A673 (cell line): ENCODE measurements at places on chromosomes 13 and 19. TPM values are rescaled to one million over a fixed set of nuclear protein-coding genes. Genes with fewer than 3 reads are reported as not detected.

TIMM29 gene
- 30.0 and 32.5 TPM in 2 replicates for total RNA-seq

DNA sequence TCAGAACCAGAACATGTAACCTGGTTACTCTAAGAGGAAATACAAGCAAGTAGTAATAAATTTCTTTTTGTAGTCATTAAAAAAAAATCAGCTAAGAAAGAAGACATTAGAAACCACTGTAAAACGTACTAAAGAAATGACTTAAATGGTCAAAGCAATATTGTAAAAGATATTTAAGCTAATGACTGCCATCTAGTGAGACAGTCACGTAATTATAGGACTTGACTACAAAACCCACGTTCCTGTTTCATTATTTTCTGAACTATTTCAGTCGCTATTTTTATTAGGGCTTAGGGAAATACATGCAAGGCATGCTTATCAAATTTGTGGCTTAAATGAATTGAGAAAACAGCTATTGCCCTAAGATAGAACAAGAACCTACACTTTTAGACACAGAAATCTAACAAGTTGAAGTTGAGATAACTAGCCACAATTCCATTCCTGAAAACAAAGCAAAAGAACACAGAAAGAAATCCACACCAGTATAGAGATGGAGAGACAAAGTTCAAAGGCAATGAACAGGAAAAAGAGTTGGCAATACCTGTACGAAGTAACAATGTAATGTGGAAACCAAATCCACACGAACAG, 17.9 kb downstream of the ALG5 start:
- peak; percentile 81 for DNase-seq

- peak; percentile 71 for DNase-seq
Observed at GRCh38 chr13:93430381-93430780, 203.8 kb downstream of the GPC6 start.

DNA sequence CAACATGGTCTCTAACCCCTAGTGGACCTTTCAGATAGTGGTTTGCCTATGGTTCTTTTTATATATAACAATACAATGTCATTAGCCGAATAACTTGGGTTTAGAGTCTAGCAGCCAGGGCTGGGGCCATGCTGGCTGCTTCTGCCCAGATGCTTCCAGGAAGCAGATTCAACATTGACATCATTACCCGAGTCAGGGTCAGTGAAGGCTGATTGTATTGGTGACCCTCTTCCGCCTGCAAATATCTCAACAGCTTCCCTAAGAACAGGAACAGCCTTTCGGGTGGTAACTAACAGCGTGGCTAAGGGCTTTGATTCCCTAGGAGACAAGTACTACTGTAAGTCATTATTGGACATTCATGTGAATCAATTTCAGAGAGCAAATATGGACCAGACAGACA, 476.4 kb downstream of the UQCRFS1 start:
- no peak for DNase-seq

DNA sequence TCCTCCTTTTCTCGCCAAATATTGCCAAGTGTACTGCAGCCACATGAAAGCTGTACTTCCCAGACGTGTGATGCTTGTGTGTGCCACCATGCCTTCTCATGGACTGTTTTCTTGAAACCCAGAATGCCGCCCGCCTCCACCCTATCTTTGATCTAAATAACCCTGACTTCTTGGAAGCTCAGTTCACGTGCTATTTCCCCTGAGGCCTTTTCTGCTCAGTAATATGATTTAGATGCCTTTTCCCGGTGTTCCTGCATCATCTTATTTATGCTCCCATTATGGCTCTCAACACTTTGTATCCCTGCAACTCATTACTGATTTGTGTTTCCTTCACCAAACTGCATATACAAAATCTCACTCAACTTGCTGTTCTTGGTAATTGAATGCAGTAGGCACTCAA, 116.1 kb downstream of the USP12 start:
- no peak for DNase-seq

- DNase-seq, result no peak
Observed at GRCh38 chr13:35163674-35164073, 221.6 kb downstream of the NBEA start.

GRCh38 chr13:111437417-111437816, 117.0 kb downstream of the TEX29 start:
- no peak for DNase-seq

AMER2 gene
- total RNA-seq, result 49.7 and 70.6 TPM in 2 replicates

DNA sequence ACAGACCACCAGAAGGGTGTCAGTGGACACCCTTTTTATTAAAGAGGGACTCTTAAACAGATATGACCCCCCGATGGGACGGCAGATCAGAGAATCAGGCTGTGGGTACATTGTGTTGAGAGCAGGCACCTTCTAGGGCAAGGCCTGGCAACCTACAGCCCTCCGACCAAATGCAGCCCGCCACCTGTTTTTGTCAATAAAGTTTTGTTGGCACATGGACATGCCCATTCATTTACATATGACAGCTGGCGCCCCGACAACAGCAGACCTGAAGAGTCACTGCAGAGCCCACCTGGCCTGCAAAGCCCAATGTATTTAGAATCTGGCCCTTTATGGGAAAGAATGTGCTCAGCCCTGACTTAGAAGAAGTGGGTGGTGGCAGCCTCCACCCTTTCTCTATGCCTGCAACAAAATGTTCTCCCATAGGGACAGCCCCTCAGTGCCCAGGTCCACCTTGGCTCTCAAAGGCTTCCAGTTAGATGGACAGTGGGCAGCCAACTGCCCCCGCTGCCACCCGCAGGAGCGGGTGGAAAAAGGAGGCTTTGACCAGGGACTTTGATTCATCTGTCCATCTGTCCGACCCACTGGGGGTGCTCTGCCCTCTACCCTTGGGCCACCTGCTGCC, 184.9 kb downstream of the PTPRS start:
- DNase-seq, result no peak

DNA sequence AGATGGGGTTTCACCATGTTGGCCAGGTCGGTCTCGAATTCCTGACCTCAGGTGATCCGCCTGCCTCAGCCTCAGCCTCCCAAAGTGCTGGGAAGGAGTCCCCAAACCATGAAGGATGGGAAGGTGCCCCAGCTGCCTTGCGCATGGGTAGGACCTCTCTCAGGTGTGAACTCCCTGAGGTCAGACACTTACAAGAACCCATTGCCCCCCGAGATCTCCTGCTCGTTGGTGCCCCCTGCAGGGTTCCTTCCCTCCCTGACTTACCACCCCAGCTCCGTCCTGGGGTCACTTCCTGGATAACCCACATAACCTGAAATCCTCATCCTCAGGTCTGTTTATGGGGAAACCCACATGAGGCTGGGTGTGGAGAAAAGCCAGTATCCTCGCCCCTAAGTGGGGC, 41.7 kb downstream of the UNC13A start:
- no peak for DNase-seq

DNA sequence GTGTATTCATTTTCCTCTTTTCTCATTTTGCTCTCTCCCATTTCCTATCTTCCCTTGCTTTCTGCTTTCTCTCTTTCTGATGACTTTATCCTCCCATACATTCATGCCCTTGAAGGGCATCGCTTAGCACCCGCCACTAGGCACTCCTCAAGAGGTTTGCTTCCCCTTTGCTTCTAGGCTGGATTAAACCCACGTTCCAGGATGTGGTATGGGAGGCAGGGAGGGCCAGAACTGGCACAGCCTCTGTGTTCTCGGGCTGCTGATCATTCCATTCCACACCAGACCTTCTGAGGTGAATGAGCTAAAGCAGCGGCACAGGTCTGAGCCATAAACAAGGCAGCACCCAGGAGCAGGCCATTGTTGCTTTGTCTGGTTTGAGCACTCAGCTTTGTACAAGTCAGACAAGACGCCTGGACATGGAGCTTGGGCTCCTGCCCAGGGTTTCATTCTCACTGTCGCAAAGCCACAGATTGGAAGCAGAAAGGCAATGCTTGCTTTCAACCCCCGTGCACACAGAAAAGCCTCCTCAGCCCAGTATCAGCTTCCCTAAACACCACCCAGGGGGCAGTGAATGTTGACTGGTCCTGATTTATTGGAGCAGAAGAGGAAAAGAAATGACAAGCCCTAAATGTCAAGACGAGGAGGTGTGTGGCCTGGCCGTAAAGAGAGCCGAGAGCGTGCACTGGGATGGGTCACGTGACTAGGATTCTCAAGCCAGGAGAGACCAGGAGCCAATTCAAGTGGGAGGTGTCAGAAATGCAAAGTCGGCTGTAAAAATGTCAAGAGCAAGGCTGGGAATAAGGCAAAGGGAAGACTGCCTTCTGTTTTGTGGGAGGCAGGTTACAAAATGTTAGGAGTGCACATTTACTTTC, 218.0 kb upstream of the SERP2 start:
- DNase-seq, result no peak

SLITRK1 gene
- 0.49 and 0.57 TPM in 2 replicates for total RNA-seq

TEX29 gene
- 0.45 and 0.76 TPM in 2 replicates for total RNA-seq

PSG11 gene
- not detected in 2 replicates for total RNA-seq

DNA sequence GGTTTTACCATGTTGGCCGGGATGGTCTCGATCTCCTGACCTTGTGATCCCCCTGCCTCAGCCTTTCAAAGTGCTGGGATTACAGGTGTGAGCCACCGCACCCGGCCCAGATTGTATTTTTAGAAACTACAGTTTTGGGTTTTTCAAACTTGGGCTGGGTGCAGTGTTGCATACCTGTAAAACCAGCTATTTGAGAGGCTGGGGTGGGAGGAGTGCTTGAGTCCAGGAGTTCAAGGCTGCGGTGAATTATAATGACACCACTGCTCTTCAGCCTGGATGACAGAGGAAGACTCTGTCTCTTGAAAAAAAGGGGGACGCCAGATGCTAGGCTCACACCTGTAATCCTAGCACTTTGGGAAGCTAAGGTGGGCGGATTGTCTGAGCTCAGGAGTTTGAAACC, 4.2 kb downstream of the CHAF1A start:
- no peak for DNase-seq

NBEA gene
- total RNA-seq, result 4.2 and 6.2 TPM in 2 replicates

DNA sequence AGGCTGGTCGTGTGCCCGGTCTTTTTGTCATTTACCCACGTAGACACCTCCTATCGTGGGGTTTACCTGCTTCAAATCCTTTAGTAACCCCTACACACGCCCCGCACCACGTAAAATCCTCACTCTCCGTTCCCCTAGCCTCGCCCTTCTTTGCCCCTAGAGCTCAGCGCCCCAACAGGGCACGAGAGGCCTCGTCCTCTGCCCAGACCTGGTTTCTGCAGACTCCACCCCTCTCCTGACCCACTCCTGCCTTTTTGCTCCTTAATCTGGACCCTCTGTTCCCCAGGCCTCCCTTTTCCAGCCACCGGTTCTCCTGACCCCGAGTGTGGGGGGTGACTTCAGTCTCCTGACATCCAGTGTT, 412 bp downstream of the ZNF528 start:
- no peak for DNase-seq

DNA sequence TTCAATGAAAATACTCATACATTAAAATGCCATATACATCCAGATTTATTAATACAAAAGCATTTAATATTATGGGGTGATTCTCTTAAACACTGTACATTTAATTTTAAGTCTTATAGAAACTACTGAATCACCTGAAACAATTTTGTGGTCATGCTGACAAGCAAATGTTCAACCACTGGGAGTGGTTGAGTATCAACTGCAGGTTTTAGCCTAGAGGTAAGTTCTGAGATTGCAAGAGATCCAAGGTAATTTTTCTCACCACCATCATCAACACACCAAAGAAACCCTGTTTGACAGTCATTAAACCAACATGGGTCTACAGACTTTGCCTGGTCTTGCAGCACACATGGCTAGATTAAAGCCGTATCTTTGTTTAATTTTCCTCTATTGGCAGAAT, 196.3 kb downstream of the LHFPL6 start:
- no peak for DNase-seq

- DNase-seq, result no peak
Observed at GRCh38 chr13:98559169-98559568, 17.7 kb downstream of the STK24 start.

NRTN gene
- total RNA-seq, result 1.6 and 3.9 TPM in 2 replicates

DNA sequence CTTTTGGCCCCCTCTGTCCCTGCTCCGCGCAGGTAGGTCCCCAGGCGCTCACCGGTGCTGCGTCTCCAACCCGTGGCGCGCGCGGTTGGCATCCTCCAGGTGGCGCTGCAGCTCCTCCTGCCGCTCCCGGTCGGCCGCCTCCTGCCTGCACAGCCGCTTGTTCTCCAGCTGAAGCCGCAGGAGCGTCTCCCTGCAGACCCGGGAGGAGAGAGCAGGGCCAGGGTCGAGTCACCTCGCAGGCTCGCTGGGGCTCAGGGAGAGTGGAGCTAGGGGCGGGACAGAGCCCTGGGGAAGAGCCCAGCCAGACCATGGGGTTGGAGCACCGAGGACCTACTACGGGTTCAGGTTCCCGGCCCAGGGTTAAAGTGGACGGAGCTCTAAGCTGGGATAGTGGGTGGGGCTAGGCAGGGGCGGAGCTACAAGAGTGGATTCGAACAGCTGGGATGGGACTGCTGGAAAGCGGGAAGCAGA, 9.3 kb downstream of the HOOK2 start:
- peak; percentile 89 for DNase-seq

GRCh38 chr13:106507560-106508274, 27.7 kb downstream of the EFNB2 start:
- no peak for DNase-seq

UPK1A gene
- not detected in 2 replicates for total RNA-seq

- DNase-seq, result no peak
Observed at GRCh38 chr19:13778847-13779246, 4.6 kb downstream of the C19orf53 start.

IL17D gene
- total RNA-seq, result 2.0 and 2.7 TPM in 2 replicates

DNA sequence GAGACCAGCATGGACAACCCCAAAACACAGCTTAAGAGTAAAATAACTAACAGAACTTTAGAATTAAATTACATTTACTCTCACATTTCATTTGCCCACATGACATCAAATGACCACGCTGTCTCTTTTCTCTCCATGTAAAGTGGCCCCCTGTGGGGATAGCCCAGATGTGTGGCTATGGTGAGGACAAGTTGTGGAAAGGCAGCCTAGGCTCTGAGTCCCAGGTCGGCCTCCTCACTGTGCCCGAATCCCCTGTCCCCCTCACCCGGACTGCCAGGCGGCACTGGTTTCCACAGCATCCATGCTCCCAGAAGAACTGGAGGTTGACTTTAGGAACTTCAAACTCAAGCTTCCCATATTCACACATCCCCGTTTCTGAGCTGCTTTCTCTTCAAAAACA, 111.8 kb upstream of the UQCRFS1 start:
- DNase-seq, result no peak

DNA sequence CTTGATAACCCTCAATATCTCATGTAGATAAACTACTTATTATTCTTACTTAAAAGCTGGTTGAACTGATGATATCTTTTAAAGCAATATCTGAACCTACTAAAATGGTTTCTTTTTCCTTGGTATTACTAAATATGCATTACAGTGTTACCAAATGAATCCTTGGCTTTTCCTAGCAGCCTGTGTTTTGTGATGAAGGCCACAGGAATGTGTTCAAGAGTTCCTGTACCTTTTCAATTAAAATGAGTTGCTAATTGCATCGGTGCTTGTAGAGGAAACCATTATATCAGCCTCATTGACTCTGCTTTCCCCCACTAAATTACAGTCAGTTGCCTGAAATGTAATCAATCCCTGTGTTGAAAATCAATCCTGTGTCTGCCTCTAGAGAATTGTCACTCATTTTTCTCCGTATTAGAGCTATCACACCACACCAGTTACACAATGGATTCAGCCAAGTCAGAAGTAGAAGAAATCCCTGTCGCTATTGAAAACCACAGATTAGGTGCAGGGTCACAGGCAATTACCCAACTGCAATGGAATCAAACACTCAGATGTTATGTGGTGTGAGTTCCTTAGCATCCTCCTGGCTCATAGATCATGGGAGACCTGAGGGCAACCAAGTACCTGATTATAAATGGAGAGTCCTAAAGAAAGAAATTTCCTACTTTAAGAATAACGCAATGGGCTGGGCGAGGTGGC, 13.3 kb downstream of the FAM216B start:
- no peak for DNase-seq

- no peak for DNase-seq
Observed at GRCh38 chr13:85373322-85373721, 425.9 kb downstream of the SLITRK6 start.

ZNF628 gene
- 11.9 and 16.7 TPM in 2 replicates for total RNA-seq

GRCh38 chr19:28034936-28035335, 1178.0 kb downstream of the UQCRFS1 start:
- no peak for DNase-seq

ZNF43 gene
- 29.4 and 31.9 TPM in 2 replicates for total RNA-seq
